Putamen (tissue), 1 donor: ENCODE measurements at places on chromosomes 13 and 19.

- DNase-seq = no peak
Observed at GRCh38 chr19:10110076-10110971, 1.2 kb upstream of the P2RY11 start.

DNA sequence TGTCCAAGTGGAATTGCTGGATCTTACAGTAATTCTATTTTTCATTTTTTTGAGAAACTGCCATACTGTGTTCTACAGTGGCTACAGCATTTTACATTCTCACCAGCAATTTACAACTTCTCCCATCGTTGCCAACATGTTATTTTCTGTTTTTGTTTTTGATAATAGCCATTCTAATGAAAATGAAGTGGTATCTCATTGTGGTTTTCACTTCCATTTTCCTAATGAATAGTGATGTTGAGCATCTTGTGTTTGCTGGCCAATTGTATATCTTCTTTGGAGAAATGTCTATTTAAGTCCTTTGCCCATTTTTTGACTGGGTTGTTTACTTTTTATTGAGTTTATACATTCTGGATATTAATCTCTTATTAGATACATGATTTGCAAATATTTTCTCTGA lies 38.6 kb downstream of the KCNRG start:
- DNase-seq = no peak

DNA sequence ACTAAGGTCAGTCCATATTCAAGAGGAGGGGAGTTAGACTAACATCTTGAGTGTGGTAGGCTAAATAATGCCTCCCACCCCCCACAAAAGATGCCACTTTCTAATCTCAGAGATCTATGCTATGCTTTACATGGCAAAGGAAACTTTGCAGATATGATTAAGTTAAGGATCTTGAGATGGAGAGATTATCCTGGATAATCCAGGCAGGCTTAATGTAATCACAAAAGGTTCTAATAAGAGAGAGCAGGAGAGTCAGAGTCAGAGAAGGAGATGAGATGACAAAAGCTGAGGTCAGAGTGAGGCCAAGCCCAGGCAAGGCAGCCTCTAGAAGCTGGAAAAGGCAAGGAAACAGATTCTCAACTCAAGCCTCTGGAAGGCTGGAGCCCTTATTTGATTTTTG lies 1011.6 kb downstream of the PCDH9 start:
- no peak for DNase-seq

DNA sequence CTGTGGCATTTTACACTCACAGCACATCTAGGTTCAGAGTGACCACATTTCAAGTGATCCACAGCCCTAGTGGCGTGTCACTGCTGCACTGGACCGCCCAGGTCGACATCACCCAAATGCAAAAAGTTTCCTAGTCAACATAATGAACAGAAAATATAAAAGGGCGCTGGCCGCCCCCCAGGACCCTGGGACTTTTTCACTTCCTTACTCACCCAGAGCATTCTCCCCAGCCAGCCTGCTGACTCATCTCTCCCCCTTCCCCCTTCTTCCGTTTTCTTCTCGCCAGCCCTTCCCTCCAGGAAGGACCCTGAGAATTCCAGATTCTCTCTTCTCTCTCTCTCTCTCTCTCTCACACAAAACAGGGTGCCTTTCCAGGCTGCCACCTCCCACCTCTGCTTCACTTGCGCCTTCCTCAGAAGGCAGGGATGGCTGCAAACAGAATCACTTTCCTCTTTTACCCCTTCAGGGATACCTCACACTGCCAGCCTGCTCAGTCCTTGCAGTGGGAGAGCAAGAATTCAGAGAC lies 21.0 kb upstream of the GRWD1 start:
- no peak for DNase-seq

DNA sequence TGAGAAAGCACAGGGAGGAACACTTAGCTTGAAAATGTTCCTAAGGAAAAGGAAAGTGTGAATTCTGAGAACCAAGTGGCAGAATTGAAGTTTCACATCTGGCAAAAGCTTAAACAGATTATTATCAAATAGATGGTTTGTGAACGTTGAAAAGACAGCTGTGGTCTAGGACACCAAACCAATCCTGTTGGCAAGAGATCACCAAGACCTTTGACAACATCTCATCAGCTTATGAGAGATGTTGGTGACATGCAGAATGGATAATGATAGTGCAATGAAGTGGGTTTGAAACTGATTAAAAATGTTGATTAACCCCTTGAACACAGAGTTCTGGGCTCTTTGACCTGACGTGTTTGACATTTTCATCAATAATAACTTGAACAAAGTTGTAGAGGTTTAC lies 74.6 kb upstream of the GPR183 start:
- DNase-seq = no peak

GRCh38 chr13:89803839-89804238 lies 1543.6 kb upstream of the MIR17HG start:
- no peak for DNase-seq

DNA sequence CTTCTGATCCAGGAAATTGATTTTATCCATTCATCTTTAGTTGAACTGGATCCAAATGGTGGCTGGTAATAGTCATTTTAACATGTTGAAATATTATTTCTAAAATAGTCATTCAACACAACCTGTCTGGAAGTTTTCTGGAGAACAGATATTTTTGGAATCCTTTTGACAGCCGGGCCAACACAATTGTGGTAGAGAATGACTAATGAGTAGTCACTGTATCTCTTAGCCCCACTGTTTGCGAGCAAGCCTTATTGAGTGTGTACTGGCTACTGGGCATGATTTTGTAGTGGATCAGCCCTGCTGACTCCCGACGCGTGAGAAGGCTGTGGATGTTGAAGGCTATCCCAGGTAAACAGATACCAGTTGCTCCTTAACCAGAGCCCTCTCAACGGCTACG lies 383.4 kb downstream of the ZNF536 start:
- peak; percentile 4 for DNase-seq

GRCh38 chr19:48925240-48925843 lies 8.2 kb upstream of the DHDH start:
- DNase-seq = no peak

DNA sequence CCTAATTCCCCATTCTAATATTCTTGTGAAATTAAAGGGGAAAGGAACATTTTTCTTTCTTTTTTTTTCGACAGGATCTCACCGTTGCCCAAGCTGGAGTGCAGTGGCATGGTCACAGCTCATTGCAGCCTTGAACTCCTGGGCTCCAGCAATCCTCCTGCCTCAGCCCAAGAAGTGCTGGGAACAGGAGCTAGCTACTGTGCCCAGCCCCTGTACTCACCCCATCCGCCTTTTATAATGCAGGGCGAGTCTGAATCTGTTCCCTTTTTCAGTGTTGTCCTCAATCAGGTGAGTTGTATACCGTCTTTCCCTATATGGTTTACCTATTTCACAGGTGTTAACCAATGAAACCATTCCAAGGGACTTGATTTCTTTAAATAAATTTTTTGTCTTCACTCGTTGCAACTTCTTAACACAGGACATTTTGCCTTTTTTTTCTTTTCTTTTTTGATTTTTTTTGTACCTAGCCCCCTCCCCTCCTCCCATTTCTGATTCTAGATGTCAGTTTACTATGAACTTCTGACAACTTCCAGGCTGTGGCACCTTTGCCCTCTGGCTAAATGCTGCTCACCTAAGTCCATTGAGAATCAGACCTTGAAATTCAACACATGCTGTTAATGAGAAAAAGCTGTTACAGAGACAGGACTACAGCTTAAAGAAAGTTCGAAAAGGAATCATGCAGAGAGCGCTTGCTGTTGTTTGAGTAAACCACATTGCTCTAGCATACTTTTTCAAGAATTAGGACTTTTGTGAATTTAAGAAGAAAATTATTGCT lies 562.1 kb upstream of the KLF12 start:
- no peak for DNase-seq

DNA sequence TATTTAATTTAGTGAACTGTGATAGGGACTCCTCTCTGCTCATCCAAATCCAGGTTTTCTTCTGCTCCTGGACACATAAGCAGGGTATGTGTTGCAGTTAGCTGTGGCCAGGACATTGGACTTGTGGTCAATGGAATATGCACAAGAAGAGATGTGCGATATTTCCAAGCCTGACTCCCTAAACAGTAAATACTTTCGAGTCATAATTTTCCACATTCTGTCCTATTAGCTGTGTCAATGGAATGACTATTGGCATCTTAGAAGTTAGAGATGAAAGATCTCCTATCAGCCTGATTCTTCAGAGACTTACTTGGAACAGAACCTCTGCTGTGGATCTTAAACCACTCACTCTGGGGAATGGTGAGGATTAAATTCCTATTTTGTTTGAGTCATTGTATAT lies 771.0 kb downstream of the EFNB2 start:
- DNase-seq = no peak

DNA sequence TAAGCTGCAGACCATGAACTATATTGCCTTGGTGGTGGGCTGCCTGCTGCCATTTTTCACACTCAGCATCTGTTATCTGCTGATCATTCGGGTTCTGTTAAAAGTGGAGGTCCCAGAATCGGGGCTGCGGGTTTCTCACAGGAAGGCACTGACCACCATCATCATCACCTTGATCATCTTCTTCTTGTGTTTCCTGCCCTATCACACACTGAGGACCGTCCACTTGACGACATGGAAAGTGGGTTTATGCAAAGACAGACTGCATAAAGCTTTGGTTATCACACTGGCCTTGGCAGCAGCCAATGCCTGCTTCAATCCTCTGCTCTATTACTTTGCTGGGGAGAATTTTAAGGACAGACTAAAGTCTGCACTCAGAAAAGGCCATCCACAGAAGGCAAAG lies 53.7 kb downstream of the CYSLTR2 start:
- no peak for DNase-seq

- DNase-seq = no peak
Observed at GRCh38 chr19:17305216-17305516, 506 bp upstream of the MRPL34 start.

DNA sequence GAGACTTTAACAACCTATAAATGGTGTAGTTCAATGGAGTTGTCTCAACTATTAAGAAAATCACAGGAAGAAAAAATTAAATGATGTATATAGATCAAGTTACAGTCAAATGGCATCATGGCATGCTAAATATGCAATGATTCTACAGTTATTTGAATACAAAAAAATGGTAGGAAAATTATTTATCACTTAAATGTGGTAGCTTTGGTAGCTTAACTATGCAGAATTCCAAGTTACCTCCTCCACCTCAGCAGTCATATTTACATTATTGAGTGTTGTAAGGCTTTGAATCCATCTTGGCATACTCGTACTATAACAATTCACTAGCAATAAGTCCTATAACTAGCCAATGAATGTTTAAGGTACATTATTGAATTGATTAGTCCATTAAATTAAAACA lies 36.8 kb downstream of the CAB39L start:
- DNase-seq = no peak

- DNase-seq = no peak
Observed at GRCh38 chr13:74573654-74574053, 439.4 kb upstream of the KLF12 start.

DNA sequence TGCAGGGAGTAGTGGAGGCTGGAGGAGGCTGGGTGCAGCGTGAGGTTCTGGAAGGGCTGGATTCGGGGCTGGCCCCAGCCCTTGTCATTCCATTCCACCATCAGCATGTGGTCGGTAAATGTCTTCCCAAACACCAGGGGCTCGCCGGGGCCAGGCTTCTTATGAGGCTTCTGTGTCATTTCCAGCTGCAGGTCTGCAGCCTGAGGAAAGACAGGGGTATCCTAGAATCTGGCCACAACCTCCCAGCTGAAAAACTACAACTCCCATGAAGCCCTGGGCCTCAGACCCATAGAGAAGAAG lies 4.4 kb downstream of the BCAT2 start:
- no peak for DNase-seq

GRCh38 chr13:23547000-23547590 lies 23.1 kb upstream of the TNFRSF19 start:
- no peak for DNase-seq

DNA sequence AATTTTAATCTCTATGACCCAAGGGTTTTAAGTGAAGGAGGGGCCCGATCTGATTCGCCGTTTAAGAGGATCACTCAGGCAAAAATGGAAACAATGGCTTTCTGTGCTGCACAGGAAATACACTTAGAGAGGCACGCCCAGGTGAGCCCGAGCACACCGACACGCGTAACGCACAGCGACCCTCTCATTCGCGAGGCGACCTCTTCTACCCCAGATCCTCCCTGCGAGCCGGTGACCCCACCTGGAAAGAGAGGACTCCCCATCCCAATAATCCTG lies 216 bp downstream of the SH2D3A start:
- no peak for DNase-seq

GRCh38 chr13:79404985-79405384 lies 1.1 kb downstream of the RBM26 start:
- DNase-seq = peak; percentile 45

DNA sequence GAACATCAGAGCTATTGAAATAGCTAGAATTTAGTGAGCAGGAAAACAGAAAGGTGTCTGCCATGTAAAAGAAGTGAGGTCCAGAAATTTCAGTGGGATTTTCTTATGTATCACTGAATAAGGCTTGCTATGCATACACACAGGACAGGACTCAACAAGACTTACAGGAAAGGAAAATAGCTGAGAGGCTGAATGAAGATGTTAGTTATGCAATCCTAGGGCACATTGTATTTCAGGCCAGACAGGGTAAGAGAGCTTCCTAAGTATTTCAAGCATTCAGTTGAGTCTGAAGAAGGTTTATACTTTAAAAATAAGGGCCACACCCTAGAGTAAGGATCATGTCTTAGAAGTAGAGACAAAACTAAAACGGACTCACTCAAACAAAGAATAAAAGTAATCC lies 419.9 kb upstream of the PRR20A start:
- DNase-seq = no peak

- no peak for DNase-seq
Observed at GRCh38 chr13:98071316-98071715, 71.6 kb upstream of the FARP1 start.

- no peak for DNase-seq
Observed at GRCh38 chr13:114002771-114003321, 29.0 kb upstream of the C13orf46 start.

DNA sequence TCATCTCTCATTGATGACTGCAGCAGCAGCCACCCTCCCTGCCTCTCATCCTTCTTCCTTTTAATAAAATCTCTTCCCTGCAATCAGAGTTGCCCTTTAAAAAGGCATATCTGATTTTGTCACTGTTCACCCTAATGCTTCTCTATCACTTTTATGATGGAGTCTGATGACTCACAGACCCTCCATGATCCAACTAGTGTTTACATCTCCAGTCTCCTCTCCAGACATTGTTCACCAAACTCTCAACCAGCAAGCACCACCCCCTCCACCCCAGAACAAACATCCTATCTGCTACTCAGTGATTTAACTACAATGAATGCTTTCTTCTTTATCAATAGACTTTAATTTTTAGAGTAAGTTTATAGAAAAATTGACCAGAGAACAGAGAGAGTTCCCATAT lies 59.5 kb downstream of the TNFSF11 start:
- DNase-seq = no peak

DNA sequence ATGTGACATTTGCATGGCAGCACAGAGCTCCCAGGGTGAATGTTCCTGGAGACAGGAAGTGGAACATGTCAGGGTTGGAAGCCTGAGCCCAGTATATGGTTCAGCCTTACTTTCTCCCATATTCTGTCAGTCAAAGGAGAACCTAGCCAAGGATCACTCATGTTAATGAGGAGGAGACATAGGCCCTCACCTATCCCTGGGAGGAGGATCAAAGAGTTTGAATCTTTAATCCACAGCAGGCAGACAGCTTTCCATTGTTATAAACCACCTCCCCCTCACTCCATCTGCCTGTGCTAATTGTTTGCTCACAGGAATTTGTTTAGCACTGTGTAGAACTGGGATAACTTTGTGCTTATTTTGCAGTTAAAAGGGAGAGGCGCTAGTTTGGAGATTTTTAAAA lies 1069.1 kb downstream of the EFNB2 start:
- DNase-seq = no peak

GRCh38 chr13:76019421-76020044 lies 383.4 kb downstream of the LMO7 start:
- DNase-seq = peak; percentile 85

- peak; percentile 34 for DNase-seq
Observed at GRCh38 chr19:14472202-14472938, 2.8 kb downstream of the PTGER1 start.
